Chondrocyte (in vitro differentiated cells): ENCODE measurements at places on chromosomes 1 and 21.

GRCh38 chr21:28018741-28019669 is 973.7 kb downstream of the LTN1 start:
- DNase-seq = no peak

GRCh38 chr1:106571109-106571508 is 485.4 kb upstream of the PRMT6 start:
- DNase-seq = no peak

GRCh38 chr1:170397061-170397460 is 134.9 kb upstream of the GORAB start:
- DNase-seq = no peak

- no peak for DNase-seq
These were observed 1.6 kb downstream of the PHC2 start for GRCh38 chr1:33429332-33429731.

- no peak for DNase-seq
These were observed 89.9 kb downstream of the RASAL2 start for GRCh38 chr1:178183796-178184195.

- no peak for DNase-seq
These were observed at the start of gene OLIG2 for GRCh38 chr21:33025489-33026442. Gene OLIG2, plus strand, starts transcription at chr21:33025935. Its CDS starts 928 bp downstream, at chr21:33026863.

- DNase-seq = no peak
These were observed 642 bp upstream of the SLC16A1 start for GRCh38 chr1:112956544-112957132.

DNA sequence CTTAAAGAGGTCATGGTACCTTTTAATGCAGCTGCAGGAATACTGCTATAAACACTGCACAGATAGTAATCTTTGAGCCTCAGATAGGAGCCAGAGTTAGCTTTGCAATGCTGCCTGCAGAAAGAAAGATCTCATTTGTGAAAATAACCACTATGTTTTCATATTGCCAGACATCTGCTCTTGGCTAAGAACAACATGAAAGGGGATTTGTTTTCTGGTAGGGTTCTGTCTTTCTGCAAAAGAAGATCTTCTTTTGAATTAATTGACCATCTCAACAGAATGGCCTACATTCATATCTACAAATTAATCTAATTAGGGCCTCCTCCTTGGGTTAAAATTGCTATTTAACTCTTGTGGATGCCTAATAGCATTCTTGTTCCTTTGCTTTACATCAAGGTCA is 177.6 kb upstream of the DPYD start:
- no peak for DNase-seq

DNA sequence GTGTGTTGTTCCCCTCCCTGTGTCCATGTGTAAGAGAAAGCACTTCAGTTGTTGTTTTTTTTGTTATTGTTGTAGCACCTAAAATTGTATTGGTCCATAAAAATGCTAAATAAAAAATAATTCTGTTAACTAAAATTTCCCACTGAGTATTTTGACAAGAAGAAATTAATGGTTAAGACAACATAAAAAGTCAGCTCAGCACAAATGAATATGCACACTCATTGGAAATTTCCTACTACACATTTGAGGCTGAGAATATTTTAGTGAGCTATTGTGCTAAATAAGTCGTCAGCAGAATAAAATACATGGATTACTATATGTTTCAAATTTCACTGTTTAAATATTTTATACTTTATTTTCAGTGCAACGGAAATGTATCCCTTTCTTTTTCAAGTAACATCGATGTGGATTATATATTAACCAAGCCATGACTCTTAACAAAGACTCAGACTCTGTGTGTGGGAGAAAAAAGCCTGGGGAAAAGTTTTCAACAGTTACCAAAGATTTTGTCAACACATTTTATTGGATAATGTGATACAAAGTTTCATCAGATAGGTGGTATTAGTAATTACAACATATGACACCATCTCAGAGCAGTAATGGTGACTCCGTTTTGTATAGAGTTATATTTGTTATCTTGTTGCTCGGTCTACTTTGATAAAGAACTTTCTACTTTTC is 63.4 kb downstream of the LYPLAL1 start:
- DNase-seq = no peak

- no peak for DNase-seq
These were observed 15.9 kb downstream of the UMODL1 start for GRCh38 chr21:42086969-42087368.

DNA sequence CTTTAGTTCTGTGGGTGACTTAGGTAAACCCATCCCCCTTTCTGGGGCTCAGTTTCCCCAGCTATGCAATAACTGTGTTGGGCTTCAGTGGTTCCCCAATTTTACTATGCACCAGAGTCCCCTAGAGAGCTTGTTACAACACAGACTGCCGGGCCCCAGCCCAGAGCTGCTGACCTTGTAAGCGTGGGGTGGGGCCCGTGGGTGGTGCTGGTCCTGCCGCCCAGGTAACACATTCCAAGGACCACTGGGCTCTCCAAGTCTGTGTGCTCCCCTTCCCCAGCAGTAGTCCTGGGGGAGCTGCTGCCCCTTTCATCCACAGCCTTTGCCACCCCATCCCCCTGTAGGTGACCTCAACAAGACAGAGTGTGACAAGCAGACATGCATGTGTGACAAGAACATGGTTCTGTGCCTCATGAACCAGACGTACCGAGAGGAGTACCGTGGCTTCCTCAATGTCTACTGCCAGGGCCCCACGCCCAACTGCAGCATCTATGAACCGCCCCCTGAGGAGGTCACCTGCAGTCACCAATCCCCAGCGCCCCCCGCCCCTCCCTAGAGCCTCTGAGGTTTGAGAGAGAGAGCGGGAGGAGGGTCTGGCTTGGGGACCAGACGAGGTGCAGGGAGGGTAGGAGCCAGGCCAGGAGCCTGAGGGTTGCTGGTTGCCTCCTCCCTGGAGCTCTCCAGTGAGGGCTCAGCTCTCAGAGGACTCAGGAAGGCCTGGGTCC is 8.9 kb downstream of the PLA2G2F start:
- DNase-seq = peak; percentile 63

DNA sequence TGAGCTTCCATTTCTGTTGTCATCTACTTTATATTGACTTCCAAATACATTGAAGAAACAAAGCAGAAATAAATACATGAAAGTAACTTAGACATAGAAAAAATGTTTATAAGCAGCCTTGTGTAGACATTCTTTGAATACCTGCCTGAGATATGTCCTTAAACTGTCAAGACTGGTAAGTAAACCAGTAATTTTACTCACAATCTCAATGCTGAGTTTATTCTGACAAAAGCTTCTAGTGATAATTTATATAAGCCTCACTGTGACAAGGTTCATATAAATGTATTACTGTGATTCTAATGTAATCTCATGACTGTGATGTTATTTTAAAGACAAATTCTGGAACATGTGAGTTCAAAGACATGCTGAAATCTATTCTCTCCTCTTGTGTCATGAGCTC is 516.7 kb upstream of the B3GALT2 start:
- no peak for DNase-seq

DNA sequence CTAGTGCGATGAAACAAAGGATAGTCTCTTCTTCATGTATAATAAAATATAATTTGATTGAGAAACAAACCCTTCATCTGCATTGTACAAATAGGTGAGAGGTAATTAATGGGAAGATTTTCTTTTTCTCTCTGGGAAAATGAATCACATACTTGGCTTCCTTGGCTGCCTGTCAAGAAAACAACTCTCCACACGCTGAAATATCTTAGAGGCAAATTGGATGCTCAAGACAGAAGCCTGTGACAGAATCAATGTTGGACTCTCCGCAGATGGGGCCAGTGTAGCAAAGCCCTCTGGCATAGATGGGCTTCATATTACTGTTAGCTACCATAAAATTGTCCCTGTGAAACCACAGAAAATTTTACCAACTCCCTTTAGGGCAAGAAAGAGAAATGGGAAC is 186.6 kb downstream of the GRIK1 start:
- DNase-seq = no peak
